Kidney (tissue), 22 donors: ENCODE measurements at places on chromosomes 2 and 18.

DNA sequence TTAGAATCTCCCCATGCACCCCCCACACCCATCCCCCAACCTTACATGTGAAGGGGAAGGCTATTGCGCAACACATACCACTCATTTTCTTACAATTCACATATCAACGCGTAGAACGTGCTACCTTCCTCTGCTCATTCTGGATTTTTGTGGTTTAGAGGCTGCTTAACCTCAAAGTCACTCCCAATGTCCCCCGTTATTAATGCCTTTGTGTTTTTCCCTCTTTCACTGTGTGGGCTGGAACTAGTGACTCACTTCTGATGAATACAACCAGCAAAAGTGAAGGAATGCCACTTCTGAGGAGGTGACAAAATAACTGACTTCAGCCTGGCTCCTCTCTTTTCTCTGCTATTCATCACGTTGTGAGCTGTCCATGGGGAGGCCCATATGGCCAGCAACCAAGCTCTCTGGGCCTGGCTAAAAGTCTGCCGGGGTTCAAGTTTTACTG lies 342.5 kb upstream of the NXPH2 start:
- H3K36me3 ChIP-seq = no peaks in the 10 kb centered on the region
- no peaks in the 10 kb centered on the region for H3K4me1 ChIP-seq
- no peak overlapping the region for H3K27ac ChIP-seq
- H3K27me3 ChIP-seq = no peaks in the 10 kb centered on the region
- no peak for DNase-seq

DNA sequence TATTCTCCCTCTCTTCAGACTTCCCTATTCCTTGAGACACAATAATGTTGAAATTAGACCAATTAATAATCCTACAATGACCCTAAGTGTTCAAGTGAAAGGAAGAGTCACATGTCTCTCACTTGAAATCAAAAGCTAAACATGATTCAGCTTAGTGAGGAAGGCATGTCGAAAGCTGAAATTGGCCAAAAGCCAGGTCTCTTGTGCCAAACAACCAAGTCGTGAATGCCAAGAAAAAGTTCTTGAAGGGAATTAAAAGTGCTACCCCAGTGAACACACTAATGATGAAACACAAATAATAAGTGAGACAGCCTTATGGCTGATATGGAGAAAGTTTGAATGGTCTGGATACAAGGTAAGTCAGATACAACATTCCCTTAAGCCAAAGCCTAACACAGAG lies 115.4 kb downstream of the PXDN start:
- no peak overlapping the region for H3K4me3 ChIP-seq
- H3K4me1 ChIP-seq = no peaks in the 10 kb centered on the region
- no peaks in the 10 kb centered on the region for H3K27me3 ChIP-seq
- H3K36me3 ChIP-seq = no peaks in the 10 kb centered on the region
- no peak overlapping the region for H3K27ac ChIP-seq
- no peak for DNase-seq

DNA sequence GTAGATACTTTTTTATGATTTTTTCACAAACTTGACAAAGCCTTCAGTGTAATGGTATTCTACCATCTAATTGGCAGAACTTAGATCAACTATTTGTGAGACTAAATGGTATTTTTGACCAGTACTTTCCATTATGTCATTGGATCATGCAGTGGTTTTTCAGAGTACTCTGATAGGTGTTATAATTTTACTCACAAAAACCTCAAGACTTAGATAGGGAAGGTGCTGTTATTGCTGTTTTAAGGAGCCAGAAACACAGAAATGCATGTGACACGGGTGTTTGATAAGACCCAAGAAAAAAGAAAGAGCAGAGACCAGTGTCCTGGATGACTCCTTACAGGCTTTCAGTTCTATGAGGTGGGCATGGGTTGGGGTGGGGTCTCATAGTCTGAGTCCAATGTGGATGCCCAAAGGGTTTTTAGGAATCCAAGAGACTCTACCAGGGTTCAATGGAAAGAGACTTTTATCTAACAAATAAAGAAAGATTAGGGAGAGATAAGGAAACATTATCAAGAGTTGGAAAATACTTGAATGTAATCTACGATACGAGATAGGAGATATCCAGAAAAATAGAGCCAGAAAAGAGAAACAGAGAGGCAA lies 31.3 kb downstream of the SP140 start:
- H3K27me3 ChIP-seq = no peaks in the 10 kb centered on the region
- DNase-seq = no peak
- no peaks in the 10 kb centered on the region for H3K4me1 ChIP-seq
- H3K27ac ChIP-seq = no peak overlapping the region

DNA sequence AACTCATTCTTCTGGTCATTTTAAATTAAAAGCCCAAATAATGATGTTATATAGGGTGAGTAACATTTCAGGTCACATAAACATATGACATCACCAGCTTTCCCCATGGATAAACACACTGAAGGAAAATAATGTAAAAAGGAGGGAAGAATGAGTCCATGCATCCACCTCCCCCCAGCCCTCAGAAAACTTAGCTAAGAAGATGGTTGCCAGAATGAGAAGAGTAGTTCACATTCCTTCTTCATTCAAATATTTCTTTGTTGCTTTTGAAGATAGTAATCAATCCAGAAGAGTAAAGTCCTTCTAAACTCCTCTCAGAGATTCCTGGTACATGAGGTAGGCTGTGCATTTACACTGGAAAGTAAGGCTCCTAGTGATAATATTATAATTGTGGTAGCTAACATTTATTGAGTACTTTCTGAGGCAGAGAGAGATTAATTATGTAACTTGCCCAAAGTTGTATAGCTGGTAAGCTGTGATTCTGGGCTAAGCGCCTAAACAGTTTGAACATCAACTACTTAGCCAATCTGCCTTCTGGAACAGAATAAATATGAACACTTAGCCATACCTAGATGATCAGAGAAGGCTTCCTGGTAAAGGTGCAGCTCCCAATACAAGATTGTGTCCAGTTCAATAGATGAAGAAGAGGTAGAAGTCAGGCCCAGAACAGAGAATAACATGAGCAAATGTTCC lies 256.7 kb upstream of the FN1 start:
- DNase-seq = no peak
- H3K4me1 ChIP-seq = no peaks in the 10 kb centered on the region
- H3K36me3 ChIP-seq = no peaks in the 10 kb centered on the region
- no peak overlapping the region for H3K27ac ChIP-seq

- H3K4me3 ChIP-seq = no peak overlapping the region
- H3K27ac ChIP-seq = no peak overlapping the region
- no peaks in the 10 kb centered on the region for H3K27me3 ChIP-seq
- DNase-seq = no peak
Measured at GRCh38 chr2:42653908-42654445, 85.5 kb downstream of the MTA3 start.

DNA sequence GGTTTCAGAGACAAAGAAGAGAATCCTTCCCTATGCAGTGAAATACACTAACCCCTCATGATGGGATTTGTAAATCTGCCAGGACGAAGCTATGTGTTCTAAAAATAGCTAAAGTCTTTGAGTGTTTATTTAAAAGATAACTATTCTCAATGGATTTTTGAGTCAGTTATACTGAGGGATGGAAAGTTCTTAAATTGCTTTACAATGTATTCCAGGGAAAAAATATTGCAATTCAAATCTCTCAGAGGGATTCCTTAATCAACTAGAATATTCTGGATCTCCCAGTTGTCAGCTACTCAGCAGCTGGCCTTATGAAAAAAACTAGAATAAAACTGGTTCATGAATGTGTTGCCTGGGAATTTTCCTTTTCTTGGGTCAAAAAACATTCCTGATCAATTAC lies 312.4 kb downstream of the PLCL1 start:
- H3K27ac ChIP-seq = no peak overlapping the region
- no peaks in the 10 kb centered on the region for H3K27me3 ChIP-seq
- no peaks in the 10 kb centered on the region for H3K36me3 ChIP-seq
- no peak overlapping the region for H3K4me3 ChIP-seq

DNA sequence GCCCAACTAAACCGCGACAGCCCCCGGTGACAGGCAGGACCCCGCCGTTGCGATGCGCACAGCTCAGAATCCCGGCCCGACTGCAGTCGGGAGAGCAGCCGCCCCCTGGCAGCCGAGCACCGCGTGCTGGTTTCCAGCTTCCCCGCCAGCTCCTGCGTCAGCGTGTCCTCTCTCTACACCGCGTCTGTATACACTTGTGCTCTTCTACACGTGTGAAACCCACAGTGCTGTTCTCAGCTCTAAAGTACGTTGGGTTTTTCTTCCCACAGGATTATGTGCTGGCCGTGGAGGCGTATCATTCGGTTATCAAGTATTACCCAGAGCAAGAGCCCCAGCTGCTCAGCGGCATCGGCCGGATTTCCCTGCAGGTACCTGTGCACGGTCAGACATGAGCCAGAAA lies 54.0 kb downstream of the ADI1 start:
- DNase-seq = no peak
- peaks cover 9% of the 10 kb centered on the region for H3K4me1 ChIP-seq
- no peak overlapping the region for H3K27ac ChIP-seq
- no peaks in the 10 kb centered on the region for H3K27me3 ChIP-seq
- H3K4me3 ChIP-seq = no peak overlapping the region

DNA sequence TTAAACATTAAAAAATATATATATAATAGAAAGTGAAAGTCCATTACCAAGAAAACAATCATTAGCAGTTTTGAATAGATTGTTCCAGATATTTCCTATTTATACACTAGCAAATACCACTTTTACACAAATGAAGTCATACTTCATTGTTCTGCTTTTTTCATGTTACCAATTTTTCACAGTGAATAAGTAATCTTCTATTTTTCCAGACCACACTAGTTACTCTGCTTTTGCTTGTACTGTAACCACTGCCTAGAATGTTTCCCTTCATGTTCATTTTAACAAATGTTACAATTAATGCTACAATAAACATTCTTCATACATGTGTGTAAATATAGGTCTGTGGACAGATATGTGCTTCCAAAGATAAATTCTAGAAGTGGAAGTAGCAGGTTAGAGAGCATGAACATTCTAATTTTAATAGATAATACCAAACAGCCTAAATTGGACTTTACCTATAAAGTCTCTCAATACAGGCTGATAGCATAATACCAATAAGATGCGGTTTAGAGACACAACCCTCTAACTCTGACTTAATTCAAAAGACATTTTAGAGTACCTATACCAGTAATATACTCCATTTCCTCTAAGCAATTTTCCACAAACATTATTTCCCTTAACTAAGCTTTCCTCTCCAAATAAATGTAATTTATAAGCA lies 17.0 kb downstream of the ITSN2 start:
- no peaks in the 10 kb centered on the region for H3K27me3 ChIP-seq
- no peaks in the 10 kb centered on the region for H3K36me3 ChIP-seq
- no peak overlapping the region for H3K27ac ChIP-seq
- peaks cover 8% of the 10 kb centered on the region for H3K4me1 ChIP-seq
- DNase-seq = no peak

DNA sequence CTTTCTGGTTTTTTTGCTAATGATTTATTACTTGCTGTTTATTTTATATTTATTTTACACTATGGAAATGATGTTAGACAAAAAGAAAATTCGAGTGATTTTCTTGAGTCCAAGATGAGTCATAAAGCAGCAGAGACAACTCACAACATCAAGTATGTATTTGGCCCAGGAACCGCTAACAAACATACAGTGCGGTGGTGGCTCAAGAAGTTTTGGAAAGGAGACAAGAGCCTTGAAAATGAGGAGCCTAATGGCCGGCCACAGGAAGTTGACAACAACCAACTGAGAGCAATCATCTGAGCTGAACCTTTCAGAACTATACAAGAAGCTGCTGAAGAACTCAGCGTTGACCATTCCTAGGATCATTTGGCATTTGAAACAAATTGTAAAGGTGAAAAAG lies 594.1 kb downstream of the SATB2 start:
- DNase-seq = no peak
- no peaks in the 10 kb centered on the region for H3K27me3 ChIP-seq
- H3K4me1 ChIP-seq = no peaks in the 10 kb centered on the region
- H3K27ac ChIP-seq = no peak overlapping the region
- H3K36me3 ChIP-seq = no peaks in the 10 kb centered on the region

DNA sequence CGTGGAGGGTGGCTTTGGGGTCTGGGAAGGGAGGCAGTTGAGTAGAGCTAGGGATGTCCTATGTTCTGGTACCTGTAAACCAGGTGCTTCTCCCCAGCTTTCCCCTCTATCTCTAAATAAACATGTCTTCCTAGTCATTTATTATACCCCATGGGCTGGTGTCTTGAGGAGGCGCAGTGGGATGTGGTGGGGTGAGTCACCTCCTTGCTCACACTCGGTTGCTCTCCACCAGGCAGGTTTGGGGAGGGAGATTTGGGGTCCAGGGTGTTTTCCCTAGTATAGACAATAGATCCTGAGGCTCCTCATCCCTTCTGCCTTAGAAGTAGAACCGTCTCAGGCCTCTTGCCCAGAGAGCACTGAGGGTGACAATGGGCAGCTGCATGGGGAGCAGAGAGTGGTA lies 5.1 kb downstream of the PSD4 start:
- H3K27me3 ChIP-seq = no peaks in the 10 kb centered on the region
- H3K36me3 ChIP-seq = no peaks in the 10 kb centered on the region
- no peak for DNase-seq
- H3K4me1 ChIP-seq = no peaks in the 10 kb centered on the region
- H3K27ac ChIP-seq = no peak overlapping the region

DNA sequence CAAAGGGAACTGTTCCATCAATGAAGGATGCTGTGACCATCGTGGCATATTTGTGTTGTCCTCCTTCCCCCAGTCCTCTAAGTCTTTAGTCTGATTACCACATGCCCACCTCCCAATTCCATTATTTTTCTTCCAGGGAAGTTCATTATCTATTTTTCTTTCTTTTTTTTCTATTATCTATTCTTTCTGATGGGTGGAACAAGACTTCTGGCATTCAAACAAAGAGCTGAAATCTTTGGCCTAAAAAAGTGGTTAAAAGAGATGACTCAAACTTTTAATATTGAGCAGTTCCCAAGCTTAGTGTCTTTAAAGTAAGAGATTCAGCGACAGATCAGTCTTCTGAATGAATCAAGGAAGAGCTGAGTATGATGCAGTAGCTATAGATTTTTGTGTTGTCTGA lies 66.6 kb downstream of the DIS3L2 start:
- no peaks in the 10 kb centered on the region for H3K4me1 ChIP-seq
- no peak overlapping the region for H3K4me3 ChIP-seq
- H3K27me3 ChIP-seq = no peaks in the 10 kb centered on the region
- H3K27ac ChIP-seq = no peak overlapping the region
- peaks cover 17% of the 10 kb centered on the region for H3K36me3 ChIP-seq

GRCh38 chr18:9334973-9335696 lies 562 bp downstream of the TWSG1 start:
- peaks cover 4% of the 10 kb centered on the region for H3K4me1 ChIP-seq
- peak overlapping the region; percentile 66 for H3K4me3 ChIP-seq
- H3K27ac ChIP-seq = peak overlapping the region; percentile 80

- DNase-seq = no peak
- H3K36me3 ChIP-seq = no peaks in the 10 kb centered on the region
- no peak overlapping the region for H3K27ac ChIP-seq
- H3K4me3 ChIP-seq = no peak overlapping the region
Measured at GRCh38 chr2:81195774-81196382, 891.3 kb upstream of the LRRTM1 start.

DNA sequence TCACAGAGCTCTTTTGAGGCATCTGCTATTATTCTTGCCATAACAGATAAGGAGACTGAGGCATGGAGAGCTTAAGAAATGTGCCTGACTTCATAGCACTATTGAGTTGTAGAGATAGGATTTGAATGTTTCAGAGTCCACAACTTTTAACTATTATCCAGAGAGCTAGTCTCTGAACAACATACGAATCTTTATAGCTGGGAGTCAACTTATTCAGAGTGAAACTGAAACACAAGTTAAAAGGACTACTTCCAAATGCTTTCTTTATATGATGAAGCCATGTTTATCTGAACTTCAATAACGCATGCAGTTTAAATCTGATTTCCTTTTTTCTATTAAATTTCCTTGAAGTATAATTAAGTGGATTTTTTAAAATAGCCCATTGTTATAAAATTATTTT lies 268.8 kb downstream of the IKZF2 start:
- no peaks in the 10 kb centered on the region for H3K36me3 ChIP-seq
- DNase-seq = no peak
- H3K4me3 ChIP-seq = no peak overlapping the region
- no peaks in the 10 kb centered on the region for H3K4me1 ChIP-seq
- no peak overlapping the region for H3K27ac ChIP-seq
